AML-193 (cell line): ENCODE measurements at places on chromosomes 4 and X.

- no peak for DNase-seq
Measured at GRCh38 chr4:158580064-158580463, 58.4 kb downstream of the RXFP1 start.

DNA sequence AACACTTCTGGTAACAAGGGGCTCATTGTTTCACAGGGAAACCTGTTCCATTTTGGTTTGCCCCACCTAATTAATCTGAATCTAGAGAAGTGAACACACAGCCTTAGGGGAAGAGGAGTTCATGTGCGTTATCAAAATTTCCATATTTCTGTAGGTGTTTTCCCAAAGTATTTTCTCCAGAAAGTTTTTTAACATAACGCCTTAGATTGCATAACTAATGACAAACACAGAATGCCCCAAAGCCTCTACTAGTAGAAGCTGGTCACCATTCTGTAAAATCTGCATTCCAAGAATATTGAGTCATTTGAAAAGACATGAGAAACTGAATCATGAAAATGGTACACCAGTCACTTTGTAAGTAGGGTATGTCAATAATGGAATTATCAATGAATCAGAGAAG, 41.1 kb downstream of the IL13RA2 start:
- no peak for DNase-seq

DNA sequence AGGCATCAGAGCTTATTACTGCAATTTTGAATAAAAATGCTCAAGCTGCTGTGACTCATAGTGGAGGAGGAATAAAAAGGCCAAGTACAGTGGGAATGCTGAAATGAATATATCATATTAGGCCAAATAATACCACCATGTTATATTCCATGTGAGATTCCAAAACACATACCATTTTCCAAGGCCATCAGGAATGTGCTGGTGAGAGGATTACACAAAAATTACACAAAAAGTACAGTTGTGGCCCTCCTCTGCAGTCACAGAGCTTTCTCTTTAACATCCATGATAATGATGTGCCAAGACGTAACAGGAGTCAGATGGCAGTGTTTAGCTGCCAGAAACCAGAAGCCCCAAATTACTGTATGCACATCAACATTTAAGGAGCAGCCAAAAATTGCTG, 153.5 kb downstream of the PCDH18 start:
- no peak for DNase-seq

DNA sequence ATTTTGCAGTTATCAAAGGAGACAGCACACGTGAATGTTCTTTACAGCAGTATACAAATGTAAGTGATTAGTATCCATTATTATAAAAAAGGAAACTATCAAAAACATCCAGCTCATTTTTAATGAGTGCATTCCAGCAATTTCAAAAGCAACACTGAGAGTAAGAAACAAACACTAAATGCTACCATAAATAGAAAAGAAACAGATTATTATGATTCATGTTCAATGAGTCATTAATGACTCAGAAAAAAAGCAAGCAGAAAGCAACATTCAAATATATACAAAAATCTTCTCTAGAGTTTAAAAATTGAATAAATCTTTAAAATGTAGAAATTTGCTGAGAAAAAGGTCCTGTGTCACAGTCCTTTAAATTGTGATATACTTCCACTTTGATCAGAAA, 346.5 kb upstream of the FMR1 start:
- DNase-seq, result no peak

- no peak for DNase-seq
Measured at GRCh38 chrX:9677098-9677739, 88.4 kb downstream of the GPR143 start.

- no peak for DNase-seq
Measured at GRCh38 chr4:85829276-85830051, 354.5 kb downstream of the ARHGAP24 start.

DNA sequence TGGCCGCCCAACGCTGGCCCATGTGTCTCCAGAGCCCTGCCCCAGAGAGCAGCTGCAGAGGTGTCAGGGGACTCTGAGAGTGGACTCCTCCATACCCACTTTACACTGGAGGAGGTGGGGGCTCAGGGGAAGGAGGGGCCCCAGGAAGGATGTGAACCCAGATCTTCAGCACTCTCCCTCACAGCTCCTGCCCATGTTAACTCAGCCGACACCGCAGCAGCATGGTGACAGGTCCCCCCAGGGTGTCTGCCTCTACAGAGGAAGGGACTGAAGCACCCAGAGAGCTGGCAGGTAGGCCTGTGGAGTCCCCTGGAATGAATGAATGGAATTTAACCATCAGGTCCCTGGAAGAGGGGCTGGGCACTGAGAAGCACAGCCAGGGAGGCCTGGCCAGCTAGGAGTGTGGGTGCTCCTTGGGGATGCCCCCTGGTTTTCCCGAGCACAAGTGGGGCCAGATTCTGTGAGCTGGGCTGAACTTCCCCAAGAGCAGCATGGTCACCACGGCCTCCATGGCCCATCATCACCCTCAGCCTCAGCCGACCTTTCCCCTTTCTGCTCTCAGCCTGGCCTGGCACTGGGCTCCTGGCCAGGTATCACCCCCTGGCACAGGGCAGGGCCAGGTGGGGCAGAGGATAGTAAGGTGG, 21.9 kb downstream of the SH3BP2 start:
- no peak for DNase-seq
